ENCODE measurements at places on chromosomes 3 and 15. TPM values are rescaled to one million over a fixed set of nuclear protein-coding genes. Genes with fewer than 3 reads are reported as not detected.

The RPS17 gene
- total RNA-seq: 987 TPM

The APBA2 gene
- total RNA-seq: 29.0 TPM

The TNNC1 gene
- total RNA-seq: 0.99 TPM

The OR5K2 gene
- not detected for total RNA-seq

The PBRM1 gene
- 62.3 TPM for total RNA-seq

The PLD1 gene
- 60.4 TPM for total RNA-seq

The USP50 gene
- not detected for total RNA-seq

DNA sequence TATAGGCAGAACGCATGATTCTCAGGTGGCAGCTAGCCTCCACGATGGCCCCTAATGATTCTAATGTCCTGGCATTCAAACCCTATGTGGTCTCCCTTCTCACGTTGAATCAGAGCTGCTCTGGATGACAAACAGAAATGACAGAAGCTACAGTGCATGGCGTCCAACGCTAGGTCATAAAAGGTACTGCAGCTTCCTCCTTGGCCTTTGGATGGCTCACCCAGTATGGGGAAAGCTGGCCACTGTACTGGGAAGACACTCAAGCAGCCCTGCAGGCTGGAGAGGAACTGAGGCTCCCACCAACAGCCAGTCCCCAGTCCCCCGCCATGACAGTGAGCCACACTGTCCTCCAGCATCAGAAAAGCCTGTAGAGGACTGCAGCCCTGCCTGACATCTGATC, 286.3 kb downstream of the FAM43A start:
- H3K36me3 ChIP-seq: no peaks in the 10 kb centered on the region
- no peak for DNase-seq
- no peaks in the 10 kb centered on the region for H3K4me1 ChIP-seq

GRCh38 chr15:98953000-98953787, 54.4 kb downstream of the PGPEP1L start:
- H3K4me1 ChIP-seq: peaks cover 53% of the 10 kb centered on the region
- H3K4me3 ChIP-seq: no peak overlapping the region
- H3K27me3 ChIP-seq: no peaks in the 10 kb centered on the region
- H3K36me3 ChIP-seq: peaks cover 18% of the 10 kb centered on the region
- peak overlapping the region; percentile 82 for H3K27ac ChIP-seq

GRCh38 chr3:114877378-114878113, 269.5 kb downstream of the ZBTB20 start:
- DNase-seq: no peak
- no peak overlapping the region for H3K4me3 ChIP-seq
- no peaks in the 10 kb centered on the region for H3K27me3 ChIP-seq

GRCh38 chr3:87982421-87982820, 76.4 kb downstream of the CGGBP1 start:
- no peaks in the 10 kb centered on the region for H3K27me3 ChIP-seq
- no peak overlapping the region for H3K27ac ChIP-seq
- H3K4me3 ChIP-seq: no peak overlapping the region
- H3K4me1 ChIP-seq: no peaks in the 10 kb centered on the region

DNA sequence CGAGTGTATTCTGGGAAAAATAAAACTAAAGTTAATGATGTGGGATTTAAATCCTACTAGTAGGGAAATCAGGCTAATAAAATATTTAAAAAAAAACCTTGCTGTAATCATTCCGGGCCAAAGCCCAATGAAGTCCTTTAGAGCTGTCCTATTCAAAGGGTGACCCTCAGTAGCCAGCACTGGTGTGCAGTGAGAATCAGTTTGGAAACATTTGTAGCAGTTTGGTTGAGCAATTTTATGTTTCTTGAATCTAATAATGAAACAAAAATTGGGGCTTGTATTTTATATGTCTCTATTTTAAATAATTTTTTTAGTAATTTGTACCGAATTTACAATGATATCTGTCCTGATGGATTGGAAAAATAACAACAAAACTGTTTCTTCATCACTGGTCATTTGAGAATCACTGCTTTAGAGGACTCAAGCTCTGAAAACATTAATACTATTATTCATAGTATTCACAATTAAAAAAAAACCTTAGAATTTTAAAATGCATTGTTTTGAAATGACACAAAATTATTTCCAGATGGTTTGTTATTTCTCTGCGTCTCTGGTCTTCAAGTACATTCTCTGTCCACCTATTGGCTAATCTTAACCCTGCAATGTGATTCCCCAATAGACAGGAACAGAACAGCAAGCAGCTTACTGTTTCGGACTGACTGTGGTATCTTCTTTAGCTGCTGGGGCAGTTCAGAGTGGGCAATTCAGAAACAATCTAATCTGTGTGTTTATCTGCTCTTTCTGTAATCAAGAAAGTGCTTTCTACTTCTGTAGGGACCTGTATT, 71.2 kb downstream of the OTOL1 start:
- no peaks in the 10 kb centered on the region for H3K27me3 ChIP-seq
- no peaks in the 10 kb centered on the region for H3K4me1 ChIP-seq
- H3K27ac ChIP-seq: no peak overlapping the region
- DNase-seq: no peak

DNA sequence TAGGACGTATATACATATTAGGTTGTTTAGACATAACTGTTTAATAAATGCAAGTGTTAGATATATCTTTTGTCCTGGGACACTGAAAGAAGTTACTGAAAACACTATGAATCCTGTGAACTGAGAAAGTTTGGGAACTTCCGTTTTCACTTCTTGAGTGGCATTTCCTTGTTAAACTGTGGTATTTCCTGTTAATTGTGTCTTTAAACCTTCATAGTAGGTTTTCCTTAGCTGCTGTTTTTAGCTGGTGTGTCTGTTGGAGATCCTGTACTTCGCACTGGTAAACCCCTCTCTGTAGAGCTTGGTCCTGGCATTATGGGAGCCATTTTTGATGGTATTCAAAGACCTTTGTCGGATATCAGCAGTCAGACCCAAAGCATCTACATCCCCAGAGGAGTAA, 37.1 kb downstream of the ATP6V1A start:
- H3K4me1 ChIP-seq: no peaks in the 10 kb centered on the region
- no peaks in the 10 kb centered on the region for H3K36me3 ChIP-seq
- no peak overlapping the region for H3K4me3 ChIP-seq
- no peaks in the 10 kb centered on the region for H3K27me3 ChIP-seq
- no peak for DNase-seq

GRCh38 chr3:120625159-120625586, 29.0 kb downstream of the NDUFB4 start:
- no peak overlapping the region for H3K4me3 ChIP-seq
- no peaks in the 10 kb centered on the region for H3K4me1 ChIP-seq
- no peak overlapping the region for H3K27ac ChIP-seq
- H3K36me3 ChIP-seq: no peaks in the 10 kb centered on the region

DNA sequence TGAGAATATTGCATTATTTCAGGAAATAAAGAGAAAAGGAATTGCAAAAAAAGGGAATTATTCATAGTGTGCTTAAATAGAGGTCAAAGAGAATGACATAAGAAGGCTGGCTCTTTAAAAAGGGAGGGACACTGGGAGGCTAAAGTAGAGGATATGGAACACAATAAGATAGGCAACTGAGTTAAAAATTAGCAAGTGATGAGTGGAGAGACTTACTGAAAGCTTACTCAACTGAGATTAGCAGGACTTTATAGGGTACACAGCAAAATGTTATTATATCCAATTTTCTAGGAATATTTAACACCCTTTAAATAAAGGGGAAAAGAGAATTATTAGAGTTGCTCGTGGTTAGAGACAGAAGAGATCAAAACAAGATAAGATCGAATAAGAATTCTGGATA, 375.2 kb downstream of the LSAMP start:
- DNase-seq: no peak
- no peaks in the 10 kb centered on the region for H3K4me1 ChIP-seq
- no peak overlapping the region for H3K4me3 ChIP-seq

DNA sequence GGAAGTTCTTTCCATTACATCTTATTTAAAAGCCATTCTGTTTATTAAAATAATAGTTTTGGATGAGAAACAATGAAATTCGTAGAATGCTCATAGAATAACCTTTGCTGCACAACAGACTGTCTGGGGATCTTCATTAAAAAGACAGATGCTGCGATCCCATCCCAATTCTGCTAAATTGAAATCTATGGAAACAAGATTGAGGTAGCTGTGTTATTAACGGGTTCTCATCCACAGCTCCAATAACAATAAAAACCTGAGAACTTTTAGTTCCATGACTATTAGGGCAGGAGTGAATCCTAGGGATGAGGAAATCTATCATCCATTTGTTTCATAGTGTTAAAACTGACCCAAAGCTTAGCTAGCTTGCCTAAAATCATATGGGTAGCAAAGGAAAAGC, 2.5 kb upstream of the GJD2 start:
- no peaks in the 10 kb centered on the region for H3K36me3 ChIP-seq
- H3K4me3 ChIP-seq: no peak overlapping the region
- no peaks in the 10 kb centered on the region for H3K27me3 ChIP-seq

GRCh38 chr3:41002104-41002503, 197.2 kb upstream of the CTNNB1 start:
- H3K4me1 ChIP-seq: no peaks in the 10 kb centered on the region
- no peak for DNase-seq
- no peak overlapping the region for H3K4me3 ChIP-seq

DNA sequence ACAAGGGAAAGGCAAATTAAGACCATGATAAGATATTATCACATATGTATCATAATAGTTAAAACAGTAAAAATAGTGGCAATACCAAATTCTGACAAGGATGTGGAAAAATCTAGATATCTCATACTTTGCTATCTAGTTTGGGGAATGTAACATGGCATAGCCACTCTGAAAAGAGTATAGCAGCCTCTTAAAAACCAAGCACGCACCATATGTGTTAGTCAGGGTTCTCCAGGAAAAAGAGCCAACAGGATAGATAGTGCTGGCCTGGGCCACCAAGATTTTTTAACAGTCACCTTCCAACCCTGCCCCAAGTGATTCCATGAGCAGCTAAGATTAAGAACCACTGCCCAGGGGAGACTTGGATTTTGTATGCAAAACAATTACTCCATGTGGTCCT, 48.5 kb upstream of the XCR1 start:
- no peaks in the 10 kb centered on the region for H3K27me3 ChIP-seq
- no peak overlapping the region for H3K4me3 ChIP-seq
- no peaks in the 10 kb centered on the region for H3K36me3 ChIP-seq

DNA sequence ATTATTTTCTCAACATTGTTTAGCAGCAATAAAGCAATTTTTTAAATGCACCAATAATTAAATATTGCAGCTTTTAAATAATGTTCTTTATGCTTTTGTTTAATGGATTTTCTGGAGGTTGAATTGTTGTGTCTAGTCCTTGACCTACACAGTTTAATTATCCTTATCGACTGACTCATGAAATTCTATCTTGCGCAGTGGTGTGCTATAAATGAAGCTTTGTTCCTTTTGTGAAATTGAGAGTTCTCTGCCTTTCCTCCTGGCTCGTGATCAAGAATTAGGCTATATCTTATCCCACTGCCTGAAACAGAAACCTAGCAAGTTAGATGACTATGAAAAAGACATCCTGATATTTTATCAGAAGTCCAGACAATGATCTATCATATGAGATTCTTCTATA, 37.0 kb upstream of the PIK3R4 start:
- no peak overlapping the region for H3K4me3 ChIP-seq
- H3K27ac ChIP-seq: no peak overlapping the region
- no peaks in the 10 kb centered on the region for H3K4me1 ChIP-seq
- no peaks in the 10 kb centered on the region for H3K27me3 ChIP-seq
- H3K36me3 ChIP-seq: no peaks in the 10 kb centered on the region

- H3K4me1 ChIP-seq: peaks cover 8% of the 10 kb centered on the region
- H3K36me3 ChIP-seq: no peaks in the 10 kb centered on the region
- H3K4me3 ChIP-seq: no peak overlapping the region
Observed at GRCh38 chr3:119257654-119258410, 17.2 kb upstream of the B4GALT4 start.

GRCh38 chr3:98530676-98531075, 1.1 kb upstream of the GPR15 start:
- no peaks in the 10 kb centered on the region for H3K27me3 ChIP-seq
- H3K4me3 ChIP-seq: no peak overlapping the region
- no peaks in the 10 kb centered on the region for H3K4me1 ChIP-seq
- no peak overlapping the region for H3K27ac ChIP-seq

GRCh38 chr15:35120173-35120572, 35.1 kb upstream of the NANOGP8 start:
- DNase-seq: no peak
- H3K27ac ChIP-seq: no peak overlapping the region
- no peaks in the 10 kb centered on the region for H3K27me3 ChIP-seq
- peaks cover 17% of the 10 kb centered on the region for H3K4me1 ChIP-seq
- H3K36me3 ChIP-seq: no peaks in the 10 kb centered on the region

DNA sequence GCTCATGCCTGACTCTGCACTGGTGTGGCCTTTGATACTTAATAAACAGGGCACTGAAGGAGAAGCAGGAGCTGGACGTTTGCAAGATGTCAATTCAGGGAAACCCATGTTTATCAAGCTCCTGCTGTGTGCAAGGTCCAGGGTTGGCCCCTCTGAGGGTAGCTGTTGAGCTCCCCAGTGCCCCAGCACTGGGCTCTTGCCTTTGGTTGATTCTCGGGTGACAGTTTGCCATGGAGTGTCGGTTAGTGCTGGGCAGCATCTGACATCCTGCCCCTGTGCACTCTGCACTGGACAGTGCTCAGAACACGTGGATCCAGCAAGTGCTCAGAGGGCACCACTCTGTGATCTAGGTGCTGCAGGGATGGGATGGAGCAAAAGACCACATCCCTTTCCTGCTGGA, 7.3 kb downstream of the HDAC11 start:
- H3K36me3 ChIP-seq: no peaks in the 10 kb centered on the region
- no peak for DNase-seq
- H3K4me3 ChIP-seq: no peak overlapping the region
- H3K27ac ChIP-seq: no peak overlapping the region
- peaks cover 42% of the 10 kb centered on the region for H3K4me1 ChIP-seq
- H3K27me3 ChIP-seq: no peaks in the 10 kb centered on the region

DNA sequence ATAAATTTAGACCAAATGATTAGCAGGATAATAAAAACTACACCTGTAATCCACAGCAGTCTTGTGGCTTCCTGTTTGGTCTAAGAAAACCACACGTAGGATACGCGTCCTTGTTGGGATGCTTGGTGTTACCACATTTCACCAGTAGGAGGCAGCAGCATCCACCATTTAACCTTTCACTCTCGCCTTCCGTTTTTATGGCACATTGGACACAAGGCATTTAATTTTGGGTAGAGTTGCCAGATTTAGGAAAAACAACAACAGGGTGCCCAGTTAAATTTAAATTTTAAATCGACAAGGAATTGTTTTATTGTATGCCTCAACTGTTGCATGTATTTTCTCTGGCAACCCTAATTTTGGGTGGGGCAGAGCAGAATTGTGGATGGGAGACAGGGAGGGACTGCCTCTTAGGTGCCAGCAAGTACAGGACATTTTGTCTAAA, 6.3 kb downstream of the LRRC31 start:
- H3K27ac ChIP-seq: no peak overlapping the region
- no peaks in the 10 kb centered on the region for H3K36me3 ChIP-seq
- H3K4me3 ChIP-seq: no peak overlapping the region
- peak; percentile 78 for DNase-seq

GRCh38 chr15:36430726-36431265, 148.6 kb upstream of the CDIN1 start:
- H3K27me3 ChIP-seq: no peaks in the 10 kb centered on the region
- H3K4me3 ChIP-seq: no peak overlapping the region
- no peak overlapping the region for H3K27ac ChIP-seq
- H3K4me1 ChIP-seq: no peaks in the 10 kb centered on the region
- DNase-seq: no peak

- H3K4me3 ChIP-seq: no peak overlapping the region
- H3K27ac ChIP-seq: no peak overlapping the region
- H3K36me3 ChIP-seq: no peaks in the 10 kb centered on the region
- peaks cover 6% of the 10 kb centered on the region for H3K4me1 ChIP-seq
Observed at GRCh38 chr3:18643281-18643680, 218.1 kb upstream of the SATB1 start.

Measured in body of pancreas (tissue), 4 donors.